Smooth muscle cell of the coronary artery (primary cell): ENCODE measurements at places on chromosomes 2 and 18. TPM values are rescaled to one million over a fixed set of nuclear protein-coding genes. Genes with fewer than 3 reads are reported as not detected.

Gene C2orf68
- 11.3 and 15.0 TPM in 2 replicates for total RNA-seq

Gene CHRND
- not detected in 2 replicates for total RNA-seq

Gene SOX11
- not detected in 2 replicates for total RNA-seq

Gene SERPINB3
- 2.3 TPM in 1 of 2 replicates, not detected in the other for total RNA-seq

Gene HRH4
- total RNA-seq = 0.08 and 0.12 TPM in 2 replicates

Gene NEURL3
- 0.08 TPM in 1 of 2 replicates, not detected in the other for total RNA-seq

Gene POMC
- total RNA-seq = 0.15 and 0.59 TPM in 2 replicates

Gene HNMT
- 16.8 and 40.2 TPM in 2 replicates for total RNA-seq

Gene KCNJ3
- under 0.01 TPM in 1 of 2 replicates, not detected in the other for total RNA-seq

Gene CHCHD5
- total RNA-seq = 13.2 and 21.2 TPM in 2 replicates

Gene CNTNAP5
- 0.38 TPM in 1 of 2 replicates, not detected in the other for total RNA-seq
